ENCODE measurements at places on chromosomes 7 and 10. TPM values are rescaled to one million over a fixed set of nuclear protein-coding genes. Genes with fewer than 3 reads are reported as not detected.
A peak's percentile ranks its signal among the peaks of the same experiment; 100 is the strongest.

The PTF1A gene
- total RNA-seq = not detected

The ADARB2 gene
- 0.11 TPM for total RNA-seq

The ABCA13 gene
- not detected for total RNA-seq

The TMEM270 gene
- total RNA-seq = not detected

The SRRM3 gene
- 6.1 TPM for total RNA-seq

The FBXL13 gene
- total RNA-seq = 0.36 TPM

The DDIT4 gene
- total RNA-seq = 66.3 TPM

The TAF5 gene
- 2.4 TPM for total RNA-seq

The HTR5A gene
- not detected for total RNA-seq

DNA sequence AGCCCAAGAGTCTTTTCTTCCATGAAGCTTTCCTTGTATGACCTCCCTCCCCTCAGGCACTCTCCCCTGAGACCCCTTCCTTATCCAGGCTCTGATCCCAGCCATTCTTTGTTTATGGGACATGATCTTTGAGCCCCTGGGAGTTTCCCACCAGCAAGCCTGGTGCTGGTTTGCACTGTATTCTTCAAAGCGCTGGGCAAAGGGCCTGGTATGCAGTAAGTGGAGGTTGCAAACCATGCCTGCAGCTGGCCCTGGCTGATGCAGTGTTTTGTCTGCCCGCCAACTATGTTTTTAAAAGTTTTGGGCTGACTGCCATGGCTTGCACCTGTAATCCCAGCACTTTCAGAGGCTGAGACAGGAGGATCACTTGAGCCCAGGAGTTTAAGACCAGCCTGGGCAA, 6.8 kb upstream of the NODAL start:
- H3K27ac ChIP-seq = no peak overlapping the region
- DNase-seq = no peak
- H3K27me3 ChIP-seq = peaks cover 2% of the 10 kb centered on the region
- H3K4me3 ChIP-seq = no peak overlapping the region

GRCh38 chr10:30553626-30554439, 75.7 kb downstream of the LYZL2 start:
- H3K27ac ChIP-seq = peak overlapping the region; percentile 89
- no peaks in the 10 kb centered on the region for H3K27me3 ChIP-seq
- peak; percentile 76 for DNase-seq
- H3K36me3 ChIP-seq = no peaks in the 10 kb centered on the region
- H3K4me1 ChIP-seq = peaks cover 21% of the 10 kb centered on the region
- H3K4me3 ChIP-seq = peak overlapping the region; percentile 51

DNA sequence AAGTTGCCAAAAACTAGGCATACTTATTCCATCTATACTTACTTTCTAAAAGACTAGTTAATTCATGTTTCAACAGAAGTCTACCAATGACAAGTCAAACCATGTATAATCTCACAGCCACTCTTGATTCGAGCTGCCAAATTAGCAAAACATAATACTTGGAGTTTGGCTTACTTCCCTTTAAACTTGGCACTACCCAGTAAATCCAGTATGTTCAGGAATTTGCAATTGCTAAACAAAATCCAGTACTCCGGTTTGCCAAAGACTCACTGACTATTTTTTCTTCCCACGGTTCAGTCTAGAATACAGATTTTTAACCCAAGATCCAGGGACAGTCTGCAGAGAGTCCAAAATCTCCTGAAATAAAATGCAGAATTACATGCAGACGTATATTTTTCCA, 4.6 kb downstream of the OAT start:
- H3K27me3 ChIP-seq = no peaks in the 10 kb centered on the region
- H3K36me3 ChIP-seq = peaks cover 29% of the 10 kb centered on the region
- no peak overlapping the region for H3K27ac ChIP-seq
- no peak overlapping the region for H3K4me3 ChIP-seq

- no peaks in the 10 kb centered on the region for H3K4me1 ChIP-seq
- peak overlapping the region; percentile 40 for H3K27ac ChIP-seq
- no peak overlapping the region for H3K4me3 ChIP-seq
These were observed 415.6 kb upstream of the NPVF start for GRCh38 chr7:25643770-25644394.

DNA sequence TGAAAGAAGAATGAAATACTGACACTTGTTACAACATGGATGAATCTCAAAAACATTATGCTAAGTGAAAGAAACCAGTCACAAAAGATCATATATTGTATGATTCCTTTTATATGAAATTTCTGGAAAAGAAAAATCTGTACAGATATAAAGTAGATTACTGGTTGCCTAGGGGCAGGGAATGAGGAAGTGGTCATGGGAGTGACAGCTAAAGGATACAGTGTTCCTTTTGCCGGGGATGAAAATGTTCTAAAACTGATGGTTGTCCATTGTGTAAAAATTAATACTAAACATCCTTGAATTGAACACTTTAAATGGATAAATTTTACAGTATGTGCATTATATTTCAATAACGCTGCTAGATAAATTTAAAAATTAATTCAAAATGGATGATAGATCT, 25.1 kb downstream of the ALOX5 start:
- peaks cover 14% of the 10 kb centered on the region for H3K27me3 ChIP-seq
- no peak overlapping the region for H3K27ac ChIP-seq
- H3K4me1 ChIP-seq = no peaks in the 10 kb centered on the region
- no peak for DNase-seq
- H3K36me3 ChIP-seq = no peaks in the 10 kb centered on the region

GRCh38 chr7:44257618-44258422, 57.0 kb downstream of the YKT6 start:
- peak overlapping the region; percentile 92 for H3K27ac ChIP-seq
- peak; percentile 78 for DNase-seq
- no peaks in the 10 kb centered on the region for H3K27me3 ChIP-seq
- H3K36me3 ChIP-seq = no peaks in the 10 kb centered on the region
- H3K4me3 ChIP-seq = no peak overlapping the region
- H3K4me1 ChIP-seq = peaks cover 76% of the 10 kb centered on the region

- DNase-seq = no peak
- peaks cover 31% of the 10 kb centered on the region for H3K4me1 ChIP-seq
- no peak overlapping the region for H3K27ac ChIP-seq
- peaks cover 96% of the 10 kb centered on the region for H3K27me3 ChIP-seq
- H3K36me3 ChIP-seq = no peaks in the 10 kb centered on the region
These were observed 58.9 kb upstream of the LBX1 start for GRCh38 chr10:101287997-101288635.

GRCh38 chr10:74863551-74863950, 37.2 kb downstream of the KAT6B start:
- no peak overlapping the region for H3K4me3 ChIP-seq
- H3K36me3 ChIP-seq = no peaks in the 10 kb centered on the region
- H3K27ac ChIP-seq = no peak overlapping the region
- no peak for DNase-seq

- no peak overlapping the region for H3K27ac ChIP-seq
- no peak for DNase-seq
- no peaks in the 10 kb centered on the region for H3K36me3 ChIP-seq
- H3K4me1 ChIP-seq = no peaks in the 10 kb centered on the region
- H3K4me3 ChIP-seq = no peak overlapping the region
- H3K27me3 ChIP-seq = peaks cover 68% of the 10 kb centered on the region
These were observed 7.7 kb downstream of the HTR7 start for GRCh38 chr10:90849956-90850749.

GRCh38 chr10:97865488-97865887, 15.8 kb downstream of the GOLGA7B start:
- H3K27ac ChIP-seq = no peak overlapping the region
- peaks cover 82% of the 10 kb centered on the region for H3K27me3 ChIP-seq
- no peak overlapping the region for H3K4me3 ChIP-seq
- no peak for DNase-seq

DNA sequence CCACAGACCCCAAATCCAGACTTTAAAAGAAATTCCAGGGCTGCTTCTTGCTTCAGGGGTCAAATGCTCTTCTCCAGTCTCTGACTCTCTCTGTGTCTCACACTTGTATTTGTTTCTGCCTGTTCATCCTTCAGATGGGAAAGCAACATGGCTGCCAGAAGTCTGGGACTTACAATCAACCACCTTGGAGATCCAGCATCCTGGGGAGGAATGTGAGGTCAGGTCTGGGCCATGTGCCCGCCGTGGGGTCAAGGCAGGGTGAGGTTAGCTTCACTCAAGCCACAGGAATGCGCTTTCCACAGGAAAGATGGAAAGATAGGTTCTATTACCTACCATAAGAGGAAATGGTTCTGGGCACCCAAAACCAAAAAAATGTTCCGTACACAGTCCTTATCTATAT, 34.3 kb upstream of the NPVF start:
- no peaks in the 10 kb centered on the region for H3K36me3 ChIP-seq
- peaks cover 23% of the 10 kb centered on the region for H3K27me3 ChIP-seq
- H3K27ac ChIP-seq = no peak overlapping the region
- peaks cover 8% of the 10 kb centered on the region for H3K4me1 ChIP-seq

DNA sequence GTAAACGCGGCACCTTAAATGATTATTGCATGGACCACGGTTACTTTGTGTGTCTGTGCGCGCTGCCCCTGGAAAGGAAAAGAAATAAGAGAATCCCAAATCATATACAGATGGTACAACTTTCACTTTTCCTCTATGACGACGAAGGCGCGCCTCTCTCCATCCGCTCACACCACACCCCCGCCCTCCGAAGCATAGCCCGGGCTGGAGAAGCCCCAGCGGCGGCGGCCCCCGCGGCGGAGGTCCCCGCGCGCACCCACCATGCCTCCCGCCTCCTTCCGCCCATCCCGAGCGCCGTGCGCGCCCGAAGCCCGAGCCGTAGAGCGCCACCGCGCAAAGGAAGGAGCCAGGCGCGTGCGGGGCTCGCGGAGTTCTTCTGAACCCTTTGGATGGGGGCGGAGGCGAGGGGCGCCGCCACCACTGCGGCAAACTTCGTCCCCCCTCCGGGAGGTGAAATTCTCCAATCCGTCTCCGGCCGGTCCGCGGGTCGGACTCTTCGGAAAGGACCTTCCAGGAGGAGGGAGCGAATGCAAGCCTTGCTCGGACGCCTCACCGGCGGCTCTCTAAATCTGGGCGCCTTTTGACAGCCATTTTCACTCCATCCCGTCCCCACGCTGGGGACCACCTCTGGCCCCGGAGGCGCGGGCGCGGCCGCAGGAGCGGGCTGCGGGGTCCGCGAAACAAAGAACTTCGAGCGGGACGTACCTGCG, 588 bp downstream of the GLI3 start:
- H3K27me3 ChIP-seq = peaks cover 9% of the 10 kb centered on the region
- peak overlapping the region; percentile 92 for H3K27ac ChIP-seq
- peak overlapping the region; percentile 91 for H3K4me3 ChIP-seq
- no peaks in the 10 kb centered on the region for H3K36me3 ChIP-seq
- peaks cover 33% of the 10 kb centered on the region for H3K4me1 ChIP-seq
- peak; percentile 49 for DNase-seq

- peaks cover 65% of the 10 kb centered on the region for H3K27me3 ChIP-seq
- H3K27ac ChIP-seq = no peak overlapping the region
- H3K4me3 ChIP-seq = no peak overlapping the region
- no peak for DNase-seq
These were observed 100.6 kb upstream of the CREB5 start for GRCh38 chr7:28311670-28312069.

DNA sequence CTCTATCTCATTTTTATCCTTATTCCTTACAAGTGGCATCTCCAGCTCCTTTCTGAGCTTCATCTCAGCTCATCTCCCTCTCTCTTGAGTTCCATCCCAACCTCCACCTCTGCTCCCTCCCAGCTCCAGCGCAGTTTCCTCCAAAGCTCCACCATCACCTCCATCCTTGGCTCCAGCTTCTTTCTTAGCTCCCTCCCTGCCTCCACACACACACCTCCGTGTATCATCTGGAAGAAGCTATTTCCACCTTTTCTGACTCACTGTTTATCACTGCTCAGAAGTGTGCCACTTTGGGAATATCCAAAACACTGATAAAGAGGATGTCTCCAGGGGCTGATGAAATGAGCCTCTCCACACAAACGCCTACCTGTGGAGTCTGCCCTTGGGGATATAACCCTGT, 481.4 kb downstream of the PTPRN2 start:
- DNase-seq = no peak
- H3K27ac ChIP-seq = no peak overlapping the region
- no peaks in the 10 kb centered on the region for H3K36me3 ChIP-seq
- H3K27me3 ChIP-seq = peaks cover 54% of the 10 kb centered on the region
- no peak overlapping the region for H3K4me3 ChIP-seq
- H3K4me1 ChIP-seq = no peaks in the 10 kb centered on the region

DNA sequence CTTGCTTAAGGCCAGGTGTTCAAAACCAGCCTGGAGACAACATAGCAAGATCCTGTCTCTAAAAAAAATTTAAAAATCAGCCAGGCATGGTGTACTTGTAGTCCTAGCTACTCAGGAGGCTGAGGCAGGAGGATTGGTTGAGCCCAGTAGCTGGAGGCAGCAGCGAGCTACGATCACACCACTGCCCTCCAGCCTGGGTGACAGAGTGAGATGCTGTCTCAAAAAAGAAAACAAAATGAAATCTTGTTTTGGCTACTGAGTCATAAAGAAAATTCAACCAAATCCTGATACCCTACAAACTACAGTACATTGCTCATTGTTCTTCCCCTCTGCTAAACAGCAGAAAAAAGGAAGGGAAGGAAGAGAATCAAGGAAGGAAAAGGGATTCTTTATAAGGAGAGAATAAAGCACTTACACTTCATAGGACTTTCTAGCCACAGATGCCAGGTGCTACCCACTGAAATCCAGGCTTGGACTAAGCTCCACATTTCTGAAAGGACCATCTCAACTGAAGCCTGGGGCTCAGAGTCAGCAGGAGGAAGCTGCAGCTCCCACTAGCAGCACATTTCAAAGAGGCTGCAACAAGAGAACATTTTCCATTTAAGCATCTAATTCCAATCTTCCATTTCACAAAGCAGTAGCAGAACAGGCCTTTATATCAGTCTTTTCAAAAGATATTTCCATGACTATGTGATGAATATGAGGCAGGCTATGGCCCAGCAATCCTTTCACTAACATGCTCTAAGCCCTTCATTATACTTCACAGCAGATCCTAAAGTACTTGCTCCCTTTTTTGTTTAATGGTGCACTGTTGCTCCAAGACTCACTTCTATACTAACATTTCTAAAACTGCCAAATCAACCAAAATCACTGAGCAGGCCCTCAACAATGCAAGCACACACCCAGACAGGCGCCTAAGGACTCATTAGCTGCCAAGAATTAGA, 13.5 kb downstream of the TNPO3 start:
- no peaks in the 10 kb centered on the region for H3K27me3 ChIP-seq
- peaks cover 21% of the 10 kb centered on the region for H3K36me3 ChIP-seq
- DNase-seq = no peak
- no peak overlapping the region for H3K27ac ChIP-seq
- no peak overlapping the region for H3K4me3 ChIP-seq

- no peak for DNase-seq
- H3K4me1 ChIP-seq = no peaks in the 10 kb centered on the region
- no peaks in the 10 kb centered on the region for H3K36me3 ChIP-seq
- H3K27ac ChIP-seq = no peak overlapping the region
These were observed 212.8 kb downstream of the PTEN start for GRCh38 chr10:88076027-88076880.

DNA sequence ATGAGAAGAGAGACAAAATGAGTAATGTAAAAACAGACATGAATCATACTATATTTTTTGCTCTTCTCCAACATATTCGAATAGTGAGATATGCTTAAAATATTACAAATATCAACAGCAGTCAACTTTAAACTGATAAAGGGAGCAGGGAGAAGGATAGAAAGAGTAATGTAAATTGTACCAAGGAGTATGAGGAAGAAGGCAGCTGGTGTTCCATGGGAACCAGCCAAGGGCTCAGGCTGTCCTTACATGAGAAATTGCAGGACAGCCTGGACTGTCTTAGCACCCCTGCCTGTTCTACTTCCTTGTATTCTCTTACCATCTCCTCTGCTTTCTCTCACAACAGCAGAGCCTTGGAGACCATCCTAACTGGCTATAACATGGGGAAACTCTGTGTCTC, 128.7 kb downstream of the TSPAN12 start:
- no peaks in the 10 kb centered on the region for H3K4me1 ChIP-seq
- no peak overlapping the region for H3K4me3 ChIP-seq
- H3K27ac ChIP-seq = no peak overlapping the region
- H3K27me3 ChIP-seq = no peaks in the 10 kb centered on the region
- H3K36me3 ChIP-seq = no peaks in the 10 kb centered on the region
- DNase-seq = no peak
